Fibroblast of skin of right quadriceps (primary cell): ENCODE measurements at places on chromosomes 13 and 19.
A peak's percentile ranks its signal among the peaks of the same experiment; 100 is the strongest.

GRCh38 chr19:18126097-18126496 lies 26.9 kb upstream of the PIK3R2 start:
- no peak for DNase-seq

DNA sequence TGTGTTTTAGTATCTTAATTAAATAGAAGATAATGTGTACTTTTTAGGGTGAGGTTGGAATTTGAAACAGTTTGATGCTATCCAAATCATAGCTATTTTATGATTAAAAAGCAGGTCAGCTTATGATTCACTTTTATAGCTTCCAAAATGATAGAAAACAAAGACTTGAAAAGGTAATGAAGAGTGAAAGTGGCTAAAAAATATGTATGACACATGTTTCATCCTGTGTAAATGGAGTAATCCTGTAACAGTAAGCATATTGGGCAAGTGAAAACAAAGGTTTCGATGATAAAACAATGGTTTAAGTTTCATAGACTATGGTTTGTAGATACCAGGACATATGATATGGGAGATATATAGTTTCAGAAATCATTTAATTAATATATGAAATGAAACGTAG lies 456.2 kb downstream of the PCDH20 start:
- DNase-seq, result no peak

DNA sequence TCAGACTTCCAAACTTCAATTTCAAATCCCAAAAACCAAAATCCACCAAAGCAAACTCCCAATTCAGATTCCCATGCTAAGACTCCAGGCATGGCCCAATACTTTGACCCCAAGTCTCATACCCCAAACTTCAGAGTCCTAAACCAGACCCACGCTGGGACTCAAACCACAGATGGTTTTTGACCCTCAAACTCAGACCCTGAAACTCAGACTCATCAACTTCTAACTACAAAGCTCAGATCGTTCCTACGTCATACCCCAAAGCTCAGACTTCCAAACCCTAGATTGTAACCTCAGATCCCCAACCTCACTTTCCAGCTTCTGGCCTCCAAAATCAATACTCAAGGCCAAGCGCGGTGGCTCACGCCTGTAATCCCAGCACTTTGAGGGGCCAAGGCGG lies 11.9 kb downstream of the RYR1 start:
- DNase-seq, result no peak

- DNase-seq, result no peak
Observed at GRCh38 chr19:46353730-46354528, 7.0 kb downstream of the PPP5C start.

GRCh38 chr19:13929956-13930355 lies 8.3 kb downstream of the PODNL1 start:
- DNase-seq, result no peak

- DNase-seq, result peak; percentile 60
Observed at GRCh38 chr13:23470790-23471614, 37.5 kb upstream of the SACS start.

DNA sequence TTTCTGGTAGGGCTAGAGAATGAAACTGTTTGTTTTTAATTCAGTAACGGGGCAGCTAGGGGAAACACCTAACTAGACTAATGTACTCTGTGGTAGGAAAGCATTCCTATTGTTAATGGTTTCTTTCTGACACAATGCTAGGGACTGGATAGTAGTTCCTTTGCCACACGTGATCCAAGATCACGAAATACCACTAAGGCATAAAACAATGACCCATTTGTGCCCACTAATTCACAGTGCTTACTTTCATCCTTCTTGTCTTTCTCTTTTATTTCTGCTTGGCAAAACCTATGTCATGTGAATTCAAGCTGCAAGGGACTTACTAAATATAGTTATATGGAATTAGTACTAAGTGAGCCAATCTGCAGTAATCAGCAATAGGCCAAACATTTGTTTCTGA lies 834.1 kb upstream of the SLITRK6 start:
- DNase-seq, result no peak

DNA sequence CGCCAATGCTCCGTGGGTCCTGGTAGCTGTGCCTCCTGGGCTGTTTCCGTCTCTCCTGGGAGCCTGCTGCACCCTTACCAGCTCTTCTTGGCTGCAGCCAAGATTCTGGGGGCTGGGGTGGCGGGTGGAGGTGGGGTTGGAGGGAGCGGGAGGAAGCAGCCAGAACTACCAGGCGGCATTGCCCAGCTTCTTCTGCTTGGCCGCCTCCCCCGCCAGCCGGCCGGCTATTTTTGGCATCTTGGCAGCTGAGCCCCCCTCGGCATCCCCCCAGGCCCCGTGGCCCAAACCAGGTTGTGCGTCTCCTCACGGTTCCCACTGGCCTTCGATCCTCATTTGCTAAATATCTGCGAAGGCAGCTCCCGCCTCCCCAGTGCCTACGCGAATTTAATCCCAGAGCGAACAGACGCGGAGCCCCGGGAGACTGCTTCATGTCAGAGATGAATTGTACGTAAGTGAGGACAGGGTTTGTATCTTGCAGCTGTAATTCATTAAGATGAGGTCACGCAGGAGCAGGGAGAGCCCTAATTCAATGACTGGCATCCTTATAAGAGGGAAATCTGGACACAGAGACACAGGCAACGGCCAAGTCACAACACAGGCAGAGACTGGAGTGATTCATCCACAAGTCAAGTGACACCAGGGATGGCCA lies 12.8 kb upstream of the PEAK3 start:
- peak; percentile 79 for DNase-seq

- DNase-seq, result no peak
Observed at GRCh38 chr19:46049597-46049996, 8.8 kb upstream of the IGFL4 start.

DNA sequence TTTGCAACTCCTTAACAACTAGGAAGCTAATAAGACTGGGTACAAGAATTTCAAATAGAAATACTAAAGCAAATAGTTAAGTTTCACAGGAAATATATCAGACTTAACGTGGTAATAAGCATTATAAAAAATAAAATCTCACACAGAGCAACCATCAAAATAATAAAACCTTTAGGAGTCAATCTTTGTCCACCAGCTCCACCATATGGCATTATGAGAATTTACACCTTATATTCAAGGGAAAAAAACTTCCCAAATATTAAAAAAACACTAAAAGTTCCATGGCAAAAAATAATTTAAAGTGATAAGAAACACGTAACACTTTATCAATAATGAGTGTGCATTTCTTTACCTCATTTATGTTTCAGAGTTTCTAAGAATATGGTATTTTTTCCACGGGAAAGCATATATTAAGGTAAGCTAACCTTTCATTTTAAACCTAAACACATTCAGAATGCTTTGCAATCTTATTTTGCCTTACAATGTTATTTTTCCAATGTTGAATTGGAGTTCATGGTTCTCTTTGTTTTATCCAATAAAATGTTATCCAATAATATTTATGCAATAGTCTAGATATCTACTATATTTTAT lies 423.2 kb upstream of the SGCG start:
- no peak for DNase-seq

- no peak for DNase-seq
Observed at GRCh38 chr13:44303681-44304432, 69.8 kb upstream of the SERP2 start.

DNA sequence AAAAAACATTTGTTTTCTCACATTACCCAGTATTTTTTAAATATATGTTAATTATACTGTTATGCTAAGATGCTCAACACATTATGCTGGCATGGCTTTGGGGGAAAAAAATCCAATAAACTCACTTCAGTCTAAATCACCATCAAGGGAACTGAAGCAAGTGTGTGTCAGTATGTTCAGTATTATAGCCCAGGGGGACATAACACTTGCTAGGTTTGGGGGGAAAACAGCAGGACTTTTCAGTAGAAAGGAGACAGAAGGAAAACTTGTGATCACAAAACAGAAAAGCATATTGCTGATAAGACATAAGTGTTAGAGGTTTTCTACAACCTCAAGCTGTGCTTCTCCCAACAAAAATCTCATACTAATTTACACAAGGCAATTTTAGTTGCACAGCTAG lies 1759.9 kb upstream of the PCDH20 start:
- no peak for DNase-seq

DNA sequence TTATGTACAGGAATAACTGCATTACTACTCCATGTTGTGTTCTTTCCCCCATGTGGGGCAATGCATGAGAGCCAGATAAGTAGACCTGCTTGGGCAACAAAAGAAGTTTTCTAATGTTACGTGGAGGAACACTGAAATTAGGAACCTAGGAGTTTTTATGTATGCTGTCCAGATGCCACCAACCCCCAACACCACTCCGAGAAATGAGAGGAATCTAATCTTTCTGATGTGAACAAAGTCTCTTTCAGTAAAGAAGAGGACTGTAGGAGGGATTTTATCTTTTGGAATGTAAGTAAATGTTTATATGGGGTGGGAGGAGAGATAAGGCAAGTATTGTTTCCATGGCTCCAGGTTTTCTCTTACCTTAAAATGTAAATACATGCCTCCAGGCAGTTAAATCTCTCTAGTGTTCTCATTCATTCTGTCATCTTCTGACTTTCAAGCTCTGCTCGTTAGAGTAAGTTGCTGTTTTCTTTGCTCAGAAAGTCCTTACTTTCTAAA lies 820.6 kb downstream of the PCDH17 start:
- no peak for DNase-seq

DNA sequence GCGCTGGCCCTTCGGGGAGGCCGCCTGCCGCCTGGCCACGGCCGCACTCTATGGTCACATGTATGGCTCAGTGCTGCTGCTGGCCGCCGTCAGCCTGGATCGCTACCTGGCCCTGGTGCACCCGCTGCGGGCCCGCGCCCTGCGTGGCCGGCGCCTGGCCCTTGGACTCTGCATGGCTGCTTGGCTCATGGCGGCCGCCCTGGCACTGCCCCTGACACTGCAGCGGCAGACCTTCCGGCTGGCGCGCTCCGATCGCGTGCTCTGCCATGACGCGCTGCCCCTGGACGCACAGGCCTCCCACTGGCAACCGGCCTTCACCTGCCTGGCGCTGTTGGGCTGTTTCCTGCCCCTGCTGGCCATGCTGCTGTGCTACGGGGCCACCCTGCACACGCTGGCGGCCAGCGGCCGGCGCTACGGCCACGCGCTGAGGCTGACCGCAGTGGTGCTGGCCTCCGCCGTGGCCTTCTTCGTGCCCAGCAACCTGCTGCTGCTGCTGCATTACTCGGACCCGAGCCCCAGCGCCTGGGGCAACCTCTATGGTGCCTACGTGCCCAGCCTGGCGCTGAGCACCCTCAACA lies 1.2 kb downstream of the F2RL3 start:
- no peak for DNase-seq

GRCh38 chr19:38429055-38429810 lies 3.2 kb upstream of the RASGRP4 start:
- DNase-seq, result no peak

- DNase-seq, result no peak
Observed at GRCh38 chr13:102003848-102004570, 397.8 kb downstream of the FGF14 start.
